H1 (cell line): ENCODE measurements at places on chromosomes 6 and 20. TPM values are rescaled to one million over a fixed set of nuclear protein-coding genes. Genes with fewer than 3 reads are reported as not detected.

Gene DUSP22
- 15.5 and 27.2 TPM in 2 replicates for polyA plus RNA-seq

Gene FNDC1
- 0.06 and 0.14 TPM in 2 replicates for polyA plus RNA-seq

Gene IMPG1
- 0.02 TPM in 2 replicates for polyA plus RNA-seq

Gene ULBP3
- 1.8 and 1.9 TPM in 2 replicates for polyA plus RNA-seq

Gene LINC00237
- 0.22 and 1.4 TPM in 2 replicates for polyA plus RNA-seq

Gene CAGE1
- 0.02 TPM in 1 of 2 replicates, not detected in the other for polyA plus RNA-seq

Gene OPN5
- not detected in 2 replicates for polyA plus RNA-seq

Gene PXMP4
- 3.4 and 5.5 TPM in 2 replicates for polyA plus RNA-seq

Gene SLC2A10
- polyA plus RNA-seq = 9.0 and 11.9 TPM in 2 replicates

Gene CCN5
- not detected in 2 replicates for polyA plus RNA-seq

Gene ARFGEF3
- polyA plus RNA-seq = 5.6 and 5.8 TPM in 2 replicates

Gene MPC1
- polyA plus RNA-seq = 7.6 and 10.2 TPM in 2 replicates

Gene RAET1L
- polyA plus RNA-seq = not detected in 2 replicates

Gene FKBP1C
- polyA plus RNA-seq = 0.57 and 1.0 TPM in 2 replicates

Gene LKAAEAR1
- 0.53 and 0.91 TPM in 2 replicates for polyA plus RNA-seq

Gene PXDC1
- polyA plus RNA-seq = 2.0 and 2.1 TPM in 2 replicates

Gene PLEKHG1
- 0.94 and 0.97 TPM in 2 replicates for polyA plus RNA-seq

Gene COX4I2
- polyA plus RNA-seq = 0.26 and 0.97 TPM in 2 replicates

Gene CRIP3
- 34.0 and 38.7 TPM in 2 replicates for polyA plus RNA-seq

Gene LY86
- polyA plus RNA-seq = not detected in 2 replicates

Gene ABCF1
- 48.8 and 59.5 TPM in 2 replicates for polyA plus RNA-seq

Gene SGK1
- polyA plus RNA-seq = 11.0 and 14.5 TPM in 2 replicates

Gene C6orf141
- polyA plus RNA-seq = 5.9 and 7.6 TPM in 2 replicates

Gene MLN
- polyA plus RNA-seq = 0.31 TPM in 1 of 2 replicates, not detected in the other

Gene C20orf144
- 0.21 and 0.24 TPM in 2 replicates for polyA plus RNA-seq

Gene MOCS1
- 13.4 and 15.1 TPM in 2 replicates for polyA plus RNA-seq

Gene CCM2L
- 15.8 and 23.1 TPM in 2 replicates for polyA plus RNA-seq

Gene PBOV1
- not detected in 2 replicates for polyA plus RNA-seq

Gene OSTM1
- polyA plus RNA-seq = 17.7 and 26.1 TPM in 2 replicates

Gene CD24
- polyA plus RNA-seq = 1,771 and 2,134 TPM in 2 replicates

Gene KCNQ2
- 243 and 277 TPM in 2 replicates for polyA plus RNA-seq

Gene TAGAP
- polyA plus RNA-seq = not detected in 2 replicates

Gene COL19A1
- polyA plus RNA-seq = not detected in 2 replicates

Gene TRIM15
- 0.18 and 0.19 TPM in 2 replicates for polyA plus RNA-seq
